Motor neuron (in vitro differentiated cells): ENCODE measurements at places on chromosomes 7 and 10. TPM values are rescaled to one million over a fixed set of nuclear protein-coding genes. Genes with fewer than 3 reads are reported as not detected.

DNA sequence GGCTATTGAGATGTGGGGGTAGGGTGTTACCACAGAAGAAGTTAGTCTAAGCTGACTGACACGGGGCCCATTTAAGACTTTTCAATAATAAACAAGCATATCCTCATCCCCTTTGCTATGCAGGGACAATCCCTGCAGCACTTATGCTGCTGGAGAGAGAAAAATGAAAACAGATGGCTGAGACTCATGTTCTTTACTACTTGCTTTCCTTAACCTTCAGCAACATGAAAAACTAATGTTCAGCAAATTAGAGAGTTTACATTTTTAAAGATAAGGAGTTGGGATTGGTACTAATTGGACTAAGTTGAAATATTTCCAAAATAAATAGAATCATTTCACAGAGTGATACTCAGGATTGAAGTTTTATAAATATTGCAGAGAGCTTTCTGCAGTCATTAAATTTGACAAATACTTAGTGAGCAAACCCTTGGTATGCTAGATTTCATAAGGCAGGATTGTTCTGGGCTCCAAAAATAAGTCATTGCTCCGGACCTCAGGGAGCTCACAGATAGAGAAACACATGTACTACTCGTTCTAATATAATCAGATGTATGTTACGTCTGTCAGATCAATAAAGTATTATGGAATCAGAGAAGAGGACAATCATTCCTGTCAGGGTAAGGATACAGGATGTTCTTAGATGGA lies 147.1 kb upstream of the LRRN3 start:
- peak; percentile 45 for ATAC-seq

- no peak for ATAC-seq
Observed at GRCh38 chr7:35334506-35334905, 80.6 kb upstream of the TBX20 start.

DNA sequence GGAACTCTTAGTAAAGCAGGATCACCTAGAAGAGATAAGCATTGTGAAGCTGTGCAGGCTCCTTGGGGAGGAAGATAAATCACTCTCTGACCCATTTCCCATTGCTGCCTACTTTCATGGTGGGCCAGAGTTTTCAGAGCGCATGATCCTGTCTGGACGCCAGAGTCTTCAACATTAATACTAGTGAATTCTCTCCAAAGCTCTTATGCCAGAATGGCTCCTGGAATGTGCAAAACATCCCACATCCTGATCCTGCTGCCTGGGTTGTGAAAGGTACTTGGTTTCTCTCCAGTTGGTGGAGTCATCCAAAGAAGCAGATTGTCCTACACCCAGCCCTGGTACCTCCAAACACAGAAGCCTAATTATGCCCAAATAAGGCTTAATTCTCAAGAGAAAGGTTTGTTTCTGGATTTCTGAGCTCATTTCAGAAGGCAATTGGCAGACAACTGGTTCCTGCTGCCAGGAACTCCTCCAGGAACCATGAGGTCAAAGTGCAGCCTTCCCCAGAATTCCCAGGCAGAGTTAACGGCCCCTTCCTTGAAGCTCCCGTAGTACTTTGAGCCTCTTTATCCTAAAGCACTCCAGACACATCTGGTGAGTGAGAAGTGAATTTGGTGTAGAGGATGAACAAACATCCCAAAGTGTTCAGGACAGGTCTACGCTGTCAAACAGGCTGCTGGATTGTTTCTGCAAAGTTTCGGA lies 495.2 kb downstream of the PLXNA4 start:
- ATAC-seq: no peak

DNA sequence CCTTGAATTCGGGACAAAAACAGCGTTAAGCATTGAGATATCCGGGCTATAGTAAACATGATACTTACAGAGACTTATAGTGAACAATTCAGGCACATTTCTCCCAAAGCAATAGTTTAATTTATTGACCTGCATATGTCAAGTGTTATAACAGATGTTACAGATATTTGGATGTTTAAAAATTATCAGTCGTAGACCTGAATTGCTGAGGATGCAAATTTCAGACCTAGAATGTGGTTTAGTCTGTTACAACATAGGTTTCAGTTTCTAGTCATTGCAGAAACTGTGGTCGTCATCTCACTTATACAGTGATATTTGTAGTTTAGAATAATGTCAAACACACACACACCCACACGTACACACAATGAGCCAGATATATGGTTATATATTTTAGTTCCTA lies 85.2 kb downstream of the VTI1A start:
- no peak for ATAC-seq

TSPAN13 gene
- 0.70 and 1.1 TPM in 2 replicates for total RNA-seq

SLC18A3 gene
- total RNA-seq: 0.54 TPM in 1 of 2 replicates, not detected in the other

SPAM1 gene
- total RNA-seq: not detected in 2 replicates

MCM10 gene
- 0.92 and 0.94 TPM in 2 replicates for total RNA-seq

MAGI2 gene
- total RNA-seq: 29.8 and 30.0 TPM in 2 replicates

DNA sequence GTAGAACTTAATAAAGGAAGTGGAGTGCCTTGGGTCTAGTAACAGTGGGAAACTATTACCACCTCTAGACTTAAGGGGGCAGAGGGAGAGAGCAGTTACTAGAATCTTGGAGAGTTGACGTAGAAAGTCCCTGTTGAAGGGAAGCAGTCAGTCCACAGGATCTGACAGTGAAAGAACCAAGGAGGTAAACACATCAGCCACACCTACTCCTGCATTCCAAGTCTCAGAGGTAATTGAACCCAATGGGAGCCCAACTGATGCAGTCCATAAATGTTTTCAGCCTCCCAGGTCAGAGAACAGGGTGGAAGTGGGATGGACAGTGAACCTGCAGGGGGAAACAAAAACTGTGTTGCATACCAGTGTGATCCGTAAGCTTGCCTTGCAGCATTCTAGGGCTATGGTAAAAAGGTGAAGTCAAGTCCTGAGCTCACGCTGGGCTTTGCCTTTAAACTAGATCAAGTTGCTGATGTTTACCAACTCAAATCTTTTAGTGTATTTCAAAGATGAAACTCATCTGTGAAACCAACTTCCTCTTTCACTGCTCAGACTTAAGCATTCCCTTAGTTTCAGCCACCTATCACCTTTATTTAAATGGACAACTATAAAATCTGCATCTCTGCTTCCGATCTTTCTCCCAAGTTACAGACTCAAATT lies 57.2 kb downstream of the SLC16A12 start:
- ATAC-seq: no peak

- no peak for ATAC-seq
Observed at GRCh38 chr7:131683536-131684125, 127.2 kb upstream of the PODXL start.

DNA sequence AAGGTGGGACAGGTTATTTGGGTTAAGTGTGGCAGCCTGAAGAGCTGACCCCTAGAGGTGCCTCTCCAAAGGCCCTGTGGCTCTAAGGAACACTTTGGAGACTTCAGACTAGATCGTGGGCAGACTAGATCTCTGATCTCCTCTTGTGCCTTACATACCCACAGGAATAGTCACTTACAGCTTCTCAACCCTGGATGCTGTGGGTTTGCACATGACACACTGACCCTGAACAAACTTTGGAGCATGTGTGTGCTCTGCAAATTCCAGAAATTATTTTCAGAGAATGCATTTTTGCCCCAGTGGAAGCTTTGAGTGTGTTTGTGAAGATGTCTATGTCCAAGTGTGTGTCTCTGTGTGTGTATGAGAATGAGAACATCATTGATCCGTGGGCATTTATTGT lies 119.6 kb downstream of the EMX2 start:
- no peak for ATAC-seq

DNA sequence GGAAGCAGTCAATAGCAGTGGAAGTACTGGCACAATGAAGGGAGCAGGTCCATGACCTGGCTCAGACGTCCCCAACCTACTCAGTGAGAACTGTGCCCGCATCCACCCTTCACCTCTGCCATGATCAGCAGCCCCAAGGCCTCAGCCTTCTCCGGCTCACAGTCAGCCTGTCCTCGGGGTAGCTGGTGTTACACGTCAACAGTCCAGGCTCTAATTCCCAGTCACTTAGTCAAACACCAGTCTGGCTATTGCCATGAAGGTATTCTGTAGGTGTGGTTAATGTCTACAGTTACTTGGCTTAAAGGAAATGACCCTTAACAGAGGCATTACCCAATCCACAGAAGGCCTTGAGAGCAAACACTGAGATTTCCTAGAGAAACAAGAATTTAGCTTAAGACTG lies 49.1 kb downstream of the GRB10 start:
- no peak for ATAC-seq

ZP3 gene
- not detected in 2 replicates for total RNA-seq

IQCE gene
- total RNA-seq: 6.0 and 6.7 TPM in 2 replicates

DNA sequence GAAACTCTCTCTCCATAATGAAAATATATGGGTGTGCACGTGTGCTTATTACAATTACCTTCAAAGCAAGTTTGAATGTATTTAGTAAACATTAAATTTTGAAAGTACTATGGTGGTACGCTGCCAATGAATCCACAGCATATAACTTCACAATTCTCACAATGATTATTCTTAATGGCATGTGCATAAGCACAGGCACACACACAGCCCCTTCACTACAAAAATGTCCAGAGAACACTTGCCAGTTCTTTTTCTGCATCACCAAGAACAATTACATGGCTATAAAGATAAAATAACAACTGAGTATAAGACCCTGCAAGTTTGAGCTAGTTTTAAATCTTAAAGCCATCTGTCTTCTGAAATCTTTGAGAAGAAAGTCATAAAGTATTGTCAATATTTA lies 22.2 kb downstream of the SGCE start:
- no peak for ATAC-seq

LIPN gene
- not detected in 2 replicates for total RNA-seq

DNA sequence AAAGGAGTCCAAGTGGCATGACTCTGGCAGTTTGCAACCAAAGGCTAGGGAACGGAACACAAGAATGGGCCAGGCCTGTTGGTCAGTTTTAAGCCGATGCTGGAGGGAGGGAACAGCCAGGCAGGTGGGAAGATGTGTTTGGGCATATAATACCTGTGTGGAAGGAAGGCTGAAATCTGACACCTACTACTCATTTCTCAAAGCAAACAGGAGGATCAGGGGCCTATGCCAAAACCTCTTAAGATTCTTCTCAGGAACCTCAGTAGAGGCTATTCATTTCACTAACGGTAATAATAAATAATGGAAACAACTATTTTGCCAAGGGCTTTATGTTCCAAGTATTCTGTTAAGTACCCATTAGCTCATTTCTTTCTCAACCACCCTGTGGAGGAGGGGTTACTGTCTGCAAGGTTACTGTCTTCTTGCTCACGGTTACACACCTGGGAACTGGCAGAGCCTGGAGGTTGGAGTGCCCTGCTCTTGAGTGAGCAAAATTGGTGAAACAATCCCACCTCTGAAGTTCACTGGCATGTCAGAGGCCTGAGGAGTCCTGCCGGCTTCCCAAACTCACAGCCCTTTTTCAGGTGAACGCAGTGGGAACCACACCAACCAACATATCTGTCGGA lies 35.5 kb downstream of the GOT1 start:
- no peak for ATAC-seq

GET4 gene
- 38.2 and 38.5 TPM in 2 replicates for total RNA-seq

- no peak for ATAC-seq
Observed at GRCh38 chr10:113982296-113982695, 61.4 kb upstream of the ADRB1 start.

CH25H gene
- 0.17 and 0.23 TPM in 2 replicates for total RNA-seq

NUTM2D gene
- total RNA-seq: 7.5 and 8.9 TPM in 2 replicates

DNA sequence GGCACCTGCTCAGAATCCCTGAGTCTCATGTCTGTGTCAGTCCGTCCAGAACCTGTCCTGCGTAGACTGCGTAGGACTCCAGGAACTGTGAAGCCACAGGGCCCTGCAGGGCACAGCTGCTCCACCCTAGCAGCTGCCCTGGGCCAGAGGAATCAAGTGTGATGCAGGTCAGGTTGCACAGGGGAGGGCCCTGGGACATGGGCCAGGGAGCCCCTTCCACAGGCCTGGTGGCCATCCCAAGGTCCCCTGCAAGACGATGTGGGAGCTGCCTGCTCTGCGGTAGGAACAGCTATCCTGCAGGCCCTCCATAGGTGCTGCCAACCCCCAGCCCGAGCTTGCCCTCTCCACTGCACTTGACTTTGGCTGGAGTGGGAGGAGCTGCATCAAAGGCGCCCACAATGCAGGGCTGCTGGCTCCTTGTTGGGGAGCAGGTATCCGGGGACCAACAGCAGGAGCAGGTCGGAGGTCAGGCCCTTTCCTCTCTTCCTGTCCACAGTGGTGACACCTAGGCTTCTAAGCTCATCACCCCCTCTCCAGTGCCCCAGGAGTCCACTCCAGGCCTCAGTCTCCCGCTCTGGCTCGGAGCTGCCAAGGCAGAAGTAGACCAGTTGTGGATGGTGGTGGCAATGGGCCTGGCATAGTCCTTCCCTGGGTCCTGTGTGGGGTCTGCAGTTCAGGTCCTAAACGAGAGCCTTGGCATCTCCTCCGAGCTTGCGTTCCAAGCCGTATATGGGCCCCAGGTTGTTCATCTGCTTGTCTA lies 149.1 kb downstream of the MAPK8 start:
- no peak for ATAC-seq

DNA sequence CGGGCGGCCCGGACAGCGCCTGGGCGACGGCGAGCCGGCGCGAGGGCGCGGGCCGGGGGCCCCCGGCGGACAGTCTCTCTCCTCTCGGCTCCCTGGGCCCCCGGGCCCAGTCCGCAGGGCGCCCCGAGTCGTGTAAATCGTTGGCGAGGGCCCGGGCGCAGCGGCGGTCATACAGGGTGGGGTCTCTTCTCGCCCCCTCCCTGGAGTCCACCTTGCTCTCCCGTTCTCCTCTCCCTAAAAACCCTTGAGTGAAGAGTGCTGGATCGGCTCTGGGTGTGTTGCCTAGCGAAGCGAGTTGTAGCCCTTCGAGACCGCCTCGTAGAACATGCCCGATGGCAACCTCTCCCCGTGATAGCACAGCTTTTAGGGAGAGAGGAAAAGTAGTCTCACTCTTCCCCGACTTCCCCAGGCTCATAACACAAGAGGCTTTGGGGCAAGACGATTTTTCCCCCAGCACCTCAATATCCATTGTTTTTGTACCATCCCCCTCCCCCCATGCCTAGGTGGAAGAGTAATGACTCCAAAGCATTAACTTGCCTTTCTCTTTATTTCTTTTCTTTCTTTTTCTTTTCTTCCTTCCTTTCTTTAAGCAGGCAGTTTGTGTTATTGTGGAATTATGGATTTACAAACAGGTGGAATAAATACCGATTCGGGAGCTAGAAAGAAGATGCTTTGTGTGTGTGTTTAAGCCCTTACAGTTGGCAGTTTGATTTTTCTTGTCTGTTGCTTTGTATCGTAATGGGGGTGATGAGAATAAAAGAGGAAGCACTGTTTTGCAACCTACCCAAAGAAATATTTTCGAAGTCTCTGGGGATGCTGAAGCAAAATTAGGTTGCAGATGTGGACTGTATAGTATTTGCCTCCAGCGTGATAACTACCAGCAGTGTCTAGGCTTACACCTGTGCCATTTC lies 822 bp downstream of the SHOC2 start:
- ATAC-seq: no peak

DNA sequence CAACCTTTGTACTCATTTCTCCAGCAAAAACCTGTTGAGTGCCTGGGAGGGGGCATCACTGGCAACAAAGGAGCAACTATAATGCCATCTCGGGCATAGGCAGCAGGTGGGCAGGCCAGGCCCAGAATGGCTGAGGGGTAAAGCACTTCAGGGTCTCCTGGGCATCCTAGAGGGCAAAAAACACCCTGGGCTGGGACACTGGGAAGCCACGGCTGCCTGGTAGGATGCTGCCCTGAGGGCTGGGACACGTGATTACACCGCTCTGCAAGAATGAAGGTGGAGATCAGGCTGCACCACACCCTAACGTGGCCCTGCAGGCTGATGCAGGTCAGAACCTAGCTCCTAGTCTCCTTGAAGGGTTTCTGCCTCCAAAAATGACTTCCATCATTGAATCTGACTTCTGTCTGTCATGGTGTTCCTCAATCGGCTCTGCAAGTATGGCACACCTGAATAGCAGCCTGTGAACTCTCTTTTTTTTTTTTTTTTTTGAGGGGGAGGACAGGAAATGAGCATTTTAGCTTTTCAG lies 4.5 kb upstream of the TRAPPC14 start:
- no peak for ATAC-seq

KAZALD1 gene
- total RNA-seq: 47.5 and 51.5 TPM in 2 replicates
